ENCODE measurements at places on chromosomes 3 and 15.

- DNase-seq: no peak
Measured at GRCh38 chr3:128289534-128289933, 136.3 kb downstream of the EEFSEC start.

DNA sequence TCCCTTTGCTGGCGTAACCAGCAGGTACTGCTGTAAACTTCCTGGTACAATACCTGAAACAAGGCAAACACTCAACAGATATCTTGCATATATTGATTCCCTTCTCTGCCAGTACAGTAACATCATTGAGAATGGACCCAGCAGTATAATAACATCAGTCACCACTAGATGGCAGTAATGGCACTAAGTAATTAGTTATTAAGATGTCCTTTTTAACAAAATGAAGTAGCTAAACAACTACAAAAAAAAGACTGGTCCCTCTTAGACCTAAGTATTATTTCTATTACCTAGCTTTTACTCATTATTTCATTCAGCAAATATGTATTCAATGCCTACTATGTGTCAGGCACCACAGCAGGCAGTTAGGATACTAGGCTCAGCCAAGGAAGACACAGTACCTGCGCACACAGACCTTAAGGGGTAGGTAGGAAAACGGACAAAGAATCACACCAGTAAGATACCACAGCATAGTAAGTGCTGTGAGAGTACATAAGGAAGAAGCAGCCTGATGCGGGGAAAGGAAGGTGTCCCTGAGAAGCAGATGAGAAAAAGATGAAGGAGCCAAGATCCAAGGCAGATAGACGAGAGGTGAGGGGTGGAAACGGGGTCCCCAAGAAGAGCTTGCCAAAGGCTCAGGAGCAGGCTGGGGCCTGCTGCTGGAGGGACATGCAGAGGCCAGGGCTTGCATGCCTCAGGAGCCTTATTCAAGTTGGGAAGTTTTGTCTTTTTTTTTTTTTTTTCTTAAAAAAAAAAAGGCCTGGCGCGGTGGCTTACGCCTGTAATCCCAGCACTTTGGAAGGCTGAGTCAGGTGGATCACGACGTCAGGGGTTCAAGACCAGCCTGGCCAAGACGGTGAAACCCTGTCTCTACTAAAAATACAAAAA lies 102.7 kb upstream of the CHD2 start:
- peak; percentile 16 for DNase-seq

GRCh38 chr3:193947596-193947995 lies 188.4 kb upstream of the HES1 start:
- no peak for DNase-seq

GRCh38 chr15:79431636-79432344 lies at the start of gene MINAR1:
Gene MINAR1, plus strand, starts transcription at chr15:79432336. Its CDS starts 23,812 bp downstream, at chr15:79456148.
- no peak for DNase-seq

DNA sequence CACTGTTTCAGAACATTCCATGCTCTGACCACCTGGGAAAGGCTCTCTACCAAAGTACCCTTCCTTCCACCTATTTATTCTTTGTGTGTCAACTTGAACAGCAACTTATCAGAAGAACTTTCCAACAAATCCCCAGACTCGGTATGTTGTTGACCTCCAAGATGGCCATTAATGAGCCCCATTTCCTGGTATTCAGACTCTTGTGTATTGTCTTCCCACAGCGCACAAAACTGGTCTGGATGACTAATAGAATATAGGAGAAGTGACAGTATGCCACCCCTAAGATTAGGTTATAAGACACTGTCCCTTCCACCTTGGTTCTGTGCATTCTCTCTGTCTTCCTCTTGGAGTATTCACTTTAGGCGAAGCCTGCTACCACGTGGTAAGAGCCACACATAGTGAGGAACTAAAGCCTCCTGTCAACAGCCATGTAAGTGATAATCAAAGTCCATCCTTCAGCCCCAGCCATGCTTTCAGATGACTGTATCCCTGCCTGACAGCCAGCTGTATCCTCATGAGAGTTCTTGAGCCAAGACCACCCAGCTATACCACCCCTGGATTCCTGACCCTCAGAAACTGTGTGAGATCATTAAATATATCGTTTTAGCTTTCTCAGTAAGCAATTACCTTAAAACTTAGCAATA lies 481.7 kb downstream of the MAGI1 start:
- no peak for DNase-seq

DNA sequence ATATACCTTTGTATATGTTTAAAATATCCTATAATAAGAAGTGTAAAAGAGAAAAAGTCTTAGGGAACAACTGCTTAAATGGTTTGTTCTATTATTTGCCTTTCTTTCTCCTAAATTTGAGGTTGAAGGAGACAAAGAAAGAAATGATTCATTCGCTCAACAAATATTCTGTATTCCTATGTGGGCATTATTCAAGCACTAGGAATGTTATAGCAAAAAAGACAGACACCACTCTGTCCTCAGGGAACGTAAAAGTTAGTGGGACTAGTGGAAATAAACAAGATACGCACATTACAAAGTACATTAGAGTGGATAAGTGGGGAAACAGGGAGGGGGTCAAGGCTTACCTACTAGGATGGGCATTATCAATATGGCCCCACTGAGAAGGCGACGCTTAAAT lies 332.2 kb downstream of the LPP start:
- no peak for DNase-seq

- DNase-seq: no peak
Measured at GRCh38 chr3:56960234-56960917, 100.1 kb upstream of the SPATA12 start.

GRCh38 chr15:73265536-73266153 lies 103.1 kb downstream of the HCN4 start:
- DNase-seq: peak; percentile 10

- no peak for DNase-seq
Measured at GRCh38 chr15:82950295-82950694, 2.2 kb downstream of the HOMER2 start.
